Thymus (tissue), 14 donors: ENCODE measurements at places on chromosomes 3 and 15. TPM values are rescaled to one million over a fixed set of nuclear protein-coding genes. Genes with fewer than 3 reads are reported as not detected.
A peak's percentile ranks its signal among the peaks of the same experiment; 100 is the strongest.

Gene OXTR
- polyA plus RNA-seq = 1.3 TPM

Gene GXYLT2
- 2.9 TPM for polyA plus RNA-seq

- H3K36me3 ChIP-seq = no peaks in the 10 kb centered on the region
Observed at GRCh38 chr3:13525827-13526625, 22.9 kb upstream of the FBLN2 start.

Gene CLDN18
- 0.62 TPM for polyA plus RNA-seq

GRCh38 chr3:110932567-110932966 is 139.0 kb upstream of the NECTIN3 start:
- DNase-seq = no peak
- no peak overlapping the region for H3K4me3 ChIP-seq
- H3K36me3 ChIP-seq = no peaks in the 10 kb centered on the region
- H3K4me1 ChIP-seq = no peaks in the 10 kb centered on the region

Gene ABHD5
- 17.9 TPM for polyA plus RNA-seq

Gene SPINK8
- polyA plus RNA-seq = 0.14 TPM

Gene TRMT10C
- 28.7 TPM for polyA plus RNA-seq

DNA sequence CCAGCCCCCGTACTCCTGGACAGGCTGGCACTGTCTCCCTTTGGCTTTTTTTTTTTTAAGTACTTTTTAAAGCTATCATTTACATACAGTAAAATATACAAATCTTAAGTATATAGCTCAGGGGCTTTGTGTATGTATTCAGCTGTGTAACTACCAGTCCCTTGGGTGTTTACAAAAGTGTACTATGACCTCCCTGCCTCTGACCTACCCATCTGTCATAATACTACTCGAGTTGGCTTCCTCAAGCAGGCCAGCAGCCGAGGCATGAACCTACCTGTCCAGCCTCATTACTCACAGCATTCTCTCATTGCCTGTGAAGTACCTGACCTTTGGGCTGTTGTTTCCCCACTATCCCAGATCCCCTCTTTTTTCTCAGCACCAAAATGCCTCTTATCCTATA is 33.2 kb downstream of the ABHD2 start:
- no peaks in the 10 kb centered on the region for H3K4me1 ChIP-seq
- H3K27ac ChIP-seq = no peak overlapping the region
- DNase-seq = no peak

GRCh38 chr3:177746337-177746933 is 549.2 kb upstream of the TBL1XR1 start:
- H3K4me1 ChIP-seq = peaks cover 15% of the 10 kb centered on the region
- H3K4me3 ChIP-seq = no peak overlapping the region
- H3K27ac ChIP-seq = peak overlapping the region; percentile 33
- DNase-seq = no peak
- H3K27me3 ChIP-seq = no peaks in the 10 kb centered on the region
- H3K36me3 ChIP-seq = no peaks in the 10 kb centered on the region

GRCh38 chr15:74798388-74799254 is 14.0 kb upstream of the LMAN1L start:
- H3K27me3 ChIP-seq = no peaks in the 10 kb centered on the region
- H3K27ac ChIP-seq = peak overlapping the region; percentile 46
- H3K4me1 ChIP-seq = no peaks in the 10 kb centered on the region

DNA sequence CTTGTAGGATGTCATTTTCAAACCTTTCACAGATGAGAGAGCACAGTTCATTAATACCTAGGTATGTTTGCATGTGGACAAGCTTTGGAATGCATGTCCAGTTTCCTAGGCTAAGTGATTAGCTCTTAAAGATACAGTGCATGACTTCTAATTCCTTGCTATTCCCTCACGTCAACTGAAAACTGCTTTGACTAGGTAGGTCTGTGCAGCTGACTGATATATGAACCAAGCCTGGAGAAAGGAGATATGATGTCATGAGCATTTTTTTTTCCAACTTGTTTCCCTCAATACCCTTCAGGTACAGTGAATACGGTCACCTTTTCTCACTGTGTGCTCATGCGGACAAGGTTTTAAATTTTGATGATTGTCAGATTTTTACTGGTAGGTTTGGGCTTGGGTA is 41.6 kb upstream of the TASOR start:
- no peak for DNase-seq
- H3K27ac ChIP-seq = peak overlapping the region; percentile 73
- H3K4me3 ChIP-seq = no peak overlapping the region
- H3K4me1 ChIP-seq = peaks cover 7% of the 10 kb centered on the region
- H3K27me3 ChIP-seq = no peaks in the 10 kb centered on the region

- no peak overlapping the region for H3K4me3 ChIP-seq
- no peak for DNase-seq
- no peaks in the 10 kb centered on the region for H3K36me3 ChIP-seq
- H3K4me1 ChIP-seq = no peaks in the 10 kb centered on the region
- no peak overlapping the region for H3K27ac ChIP-seq
Observed at GRCh38 chr3:134003066-134003465, 26.7 kb downstream of the SLCO2A1 start.

DNA sequence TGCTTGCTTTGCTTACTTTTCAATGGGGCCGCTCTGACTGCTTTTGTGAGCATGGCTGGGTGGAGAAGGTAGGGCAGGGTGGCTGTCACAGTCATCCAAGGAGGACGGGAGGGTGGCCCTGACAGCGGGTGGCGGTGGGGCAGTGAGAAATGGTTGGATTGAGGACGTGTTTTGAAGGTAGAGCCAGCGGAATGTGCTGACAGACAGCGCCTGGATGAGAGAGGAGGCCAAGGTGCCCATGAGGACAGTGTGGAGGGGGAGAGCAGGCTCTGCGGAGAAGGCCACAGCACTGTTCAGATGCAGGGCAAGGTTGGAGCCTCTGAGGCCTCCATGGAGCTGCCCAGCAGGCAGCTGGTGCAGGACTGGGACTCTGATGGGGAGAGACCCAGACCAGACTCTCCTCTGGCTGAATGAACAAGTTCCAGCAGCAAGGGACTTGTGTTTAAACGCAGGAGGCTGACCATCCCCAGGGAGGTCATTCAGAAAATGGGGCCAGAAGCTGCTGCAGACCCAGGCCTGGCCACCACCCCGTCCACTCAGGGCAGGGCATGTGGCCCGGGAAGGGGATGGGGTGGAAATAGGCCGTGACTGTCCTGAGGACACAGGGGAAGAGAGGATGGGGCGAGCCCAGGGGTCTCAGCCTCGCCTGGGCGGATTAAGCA is 120.3 kb upstream of the PRR20G start:
- no peaks in the 10 kb centered on the region for H3K27me3 ChIP-seq
- no peaks in the 10 kb centered on the region for H3K36me3 ChIP-seq
- H3K4me3 ChIP-seq = no peak overlapping the region
- no peaks in the 10 kb centered on the region for H3K4me1 ChIP-seq
- no peak for DNase-seq

DNA sequence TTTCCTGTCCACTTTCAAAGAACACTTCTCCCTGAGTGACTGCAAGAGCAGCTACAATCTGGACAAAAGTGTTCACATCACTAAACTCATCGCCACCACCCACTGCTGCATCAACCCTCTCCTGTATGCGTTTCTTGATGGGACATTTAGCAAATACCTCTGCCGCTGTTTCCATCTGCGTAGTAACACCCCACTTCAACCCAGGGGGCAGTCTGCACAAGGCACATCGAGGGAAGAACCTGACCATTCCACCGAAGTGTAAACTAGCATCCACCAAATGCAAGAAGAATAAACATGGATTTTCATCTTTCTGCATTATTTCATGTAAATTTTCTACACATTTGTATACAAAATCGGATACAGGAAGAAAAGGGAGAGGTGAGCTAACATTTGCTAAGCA is 1.8 kb downstream of the CCRL2 start:
- no peak overlapping the region for H3K27ac ChIP-seq
- H3K4me3 ChIP-seq = no peak overlapping the region
- no peaks in the 10 kb centered on the region for H3K36me3 ChIP-seq
- peaks cover 50% of the 10 kb centered on the region for H3K4me1 ChIP-seq
